ENCODE measurements at places on chromosomes 12 and 14. TPM values are rescaled to one million over a fixed set of nuclear protein-coding genes. Genes with fewer than 3 reads are reported as not detected.

- no peak for DNase-seq
Observed at GRCh38 chr12:3083921-3084347, 6.8 kb downstream of the TSPAN9 start.

GRCh38 chr12:57033431-57033830 is 16.5 kb downstream of the MYO1A start:
- DNase-seq = no peak

DNA sequence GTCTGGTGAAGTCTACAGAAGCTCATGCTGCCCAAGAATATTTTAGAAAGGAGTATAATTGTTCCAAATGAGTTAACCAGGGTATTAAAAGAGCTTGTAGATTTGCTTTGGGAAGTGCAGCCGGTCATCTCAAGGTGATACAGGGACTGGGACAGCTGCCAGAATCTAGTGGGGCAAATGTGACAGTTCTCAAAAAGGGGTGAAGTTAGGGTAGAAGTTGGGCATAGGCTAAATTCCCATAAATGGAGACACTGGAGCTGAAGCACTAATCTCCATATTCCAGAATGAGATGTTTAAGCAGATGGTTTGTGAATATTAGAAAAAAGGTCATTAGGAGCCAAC is 94.7 kb downstream of the ANO6 start:
- DNase-seq = no peak

DNA sequence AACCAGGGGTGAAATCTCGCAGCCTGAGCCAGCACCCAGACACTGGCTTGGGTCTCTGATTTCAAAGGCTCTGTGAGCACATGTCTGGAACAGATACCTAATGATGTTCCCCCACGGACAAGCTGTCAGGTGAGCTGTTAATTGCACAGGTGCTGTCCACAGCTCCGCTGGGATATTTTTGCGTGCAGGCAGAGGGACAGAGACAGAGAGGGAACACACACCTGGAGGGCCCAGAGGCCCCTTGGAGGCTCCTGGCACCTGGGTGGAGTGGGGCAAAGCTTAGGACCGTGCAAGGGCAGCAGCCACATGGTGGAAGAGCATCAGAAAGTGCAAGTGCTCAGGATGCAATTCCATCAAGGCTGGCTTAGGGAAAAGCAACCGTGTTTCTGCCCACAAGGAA is 57.3 kb downstream of the ARL6IP4 start:
- DNase-seq = no peak

- DNase-seq = no peak
Observed at GRCh38 chr12:45426294-45426693, 210.4 kb downstream of the ANO6 start.

DNA sequence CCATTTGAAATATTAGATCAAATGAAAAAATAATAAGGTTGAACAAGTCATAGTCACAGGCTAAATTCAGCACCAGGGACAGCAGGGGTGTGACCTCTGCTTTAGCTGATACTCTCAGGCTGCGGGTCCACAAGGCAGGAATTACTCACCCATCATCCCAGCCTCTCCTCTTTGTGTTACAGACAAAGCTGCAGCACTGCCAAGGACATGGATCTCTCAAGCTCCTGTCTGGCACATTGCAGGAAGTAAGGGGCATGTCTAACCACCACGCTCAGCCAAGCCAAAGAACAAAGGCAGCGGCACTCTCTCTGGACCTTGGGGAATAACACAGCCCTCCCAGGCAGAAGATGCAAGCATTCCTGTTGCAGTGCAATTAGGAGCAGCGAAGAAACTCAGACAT is 783.8 kb downstream of the VRK1 start:
- DNase-seq = no peak

CD163 gene
- total RNA-seq = 943 TPM

- no peak for DNase-seq
Observed at GRCh38 chr12:52826611-52827498, 7.3 kb downstream of the KRT79 start.

GRCh38 chr14:75249958-75250336 is 28.7 kb upstream of the FOS start:
- DNase-seq = no peak

- DNase-seq = no peak
Observed at GRCh38 chr12:93729934-93730333, 52.8 kb downstream of the CRADD start.

- no peak for DNase-seq
Observed at GRCh38 chr14:31492759-31493498, 5.1 kb upstream of the GPR33 start.

RNASE3 gene
- 0.80 TPM for total RNA-seq

KRT77 gene
- not detected for total RNA-seq
